Kidney epithelial cell (primary cell): ENCODE measurements at places on chromosomes 12 and 14. TPM values are rescaled to one million over a fixed set of nuclear protein-coding genes. Genes with fewer than 3 reads are reported as not detected.
A peak's percentile ranks its signal among the peaks of the same experiment; 100 is the strongest.

DNA sequence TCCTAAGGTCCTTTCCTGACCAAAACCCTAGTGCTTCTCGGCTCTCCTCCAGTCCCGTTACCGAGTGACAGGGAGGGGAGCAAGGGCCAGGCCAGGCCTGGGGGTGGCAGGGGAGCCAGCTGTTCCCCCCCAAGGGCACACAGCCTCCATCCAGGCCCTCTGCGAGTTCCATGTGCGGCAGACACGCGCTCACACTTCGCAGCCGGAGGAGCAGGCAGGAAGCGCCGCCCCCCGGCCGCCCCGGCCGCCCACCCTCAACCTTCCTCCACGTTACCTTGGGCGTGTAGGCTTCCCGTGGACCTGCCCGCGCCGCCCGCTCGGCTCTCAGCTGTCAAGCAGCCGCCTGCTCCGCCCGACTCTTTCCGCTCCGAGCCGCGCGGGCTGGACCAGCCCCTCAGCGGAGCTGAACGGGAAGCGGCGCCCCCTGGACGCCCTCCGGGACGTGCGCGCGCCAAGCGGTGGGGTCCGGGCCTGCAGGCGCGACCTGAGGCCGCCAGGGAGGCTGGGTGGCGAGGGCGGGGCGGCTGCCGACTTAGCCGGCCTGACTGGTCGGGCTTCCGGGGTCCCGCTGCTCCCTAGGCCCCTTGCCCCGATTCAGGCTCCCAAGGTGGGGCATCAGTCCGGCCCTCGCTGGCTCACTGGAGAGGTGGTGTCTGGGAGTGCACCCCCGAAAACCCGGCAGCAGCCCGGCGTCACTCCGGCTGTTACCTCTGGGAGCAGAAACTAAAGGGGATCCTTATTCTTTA is at the start of gene CRACR2A:
CRACR2A (minus strand) TSS at position 369 of the 746 bp plus-strand sequence. CDS start 56,110 bp downstream, outside the sequence.
- DNase-seq: no peak

- no peak for DNase-seq
Measured at GRCh38 chr14:35556548-35556947, 22.6 kb downstream of the INSM2 start.

VPS37B gene
- 81.5 and 83.9 TPM in 2 replicates for total RNA-seq

DNA sequence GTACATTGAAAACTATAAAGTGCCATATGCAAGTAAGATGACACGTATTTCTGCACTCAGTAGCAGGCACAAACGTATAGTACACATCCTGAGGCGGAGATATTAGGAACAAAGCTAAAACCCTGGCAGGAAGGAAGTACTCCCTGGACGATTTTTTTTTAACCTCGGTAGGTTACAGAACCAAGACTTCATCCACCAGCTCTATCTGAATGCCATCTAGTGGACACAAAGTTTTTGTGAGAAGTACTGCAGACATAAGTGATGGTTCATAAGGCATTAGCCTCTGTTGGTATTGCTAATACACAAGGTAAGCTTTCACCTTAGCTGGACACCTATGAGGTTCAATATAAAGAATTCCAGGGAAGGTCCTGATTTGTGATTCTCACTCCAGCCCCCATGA is 83.0 kb upstream of the CCDC196 start:
- DNase-seq: no peak

DNA sequence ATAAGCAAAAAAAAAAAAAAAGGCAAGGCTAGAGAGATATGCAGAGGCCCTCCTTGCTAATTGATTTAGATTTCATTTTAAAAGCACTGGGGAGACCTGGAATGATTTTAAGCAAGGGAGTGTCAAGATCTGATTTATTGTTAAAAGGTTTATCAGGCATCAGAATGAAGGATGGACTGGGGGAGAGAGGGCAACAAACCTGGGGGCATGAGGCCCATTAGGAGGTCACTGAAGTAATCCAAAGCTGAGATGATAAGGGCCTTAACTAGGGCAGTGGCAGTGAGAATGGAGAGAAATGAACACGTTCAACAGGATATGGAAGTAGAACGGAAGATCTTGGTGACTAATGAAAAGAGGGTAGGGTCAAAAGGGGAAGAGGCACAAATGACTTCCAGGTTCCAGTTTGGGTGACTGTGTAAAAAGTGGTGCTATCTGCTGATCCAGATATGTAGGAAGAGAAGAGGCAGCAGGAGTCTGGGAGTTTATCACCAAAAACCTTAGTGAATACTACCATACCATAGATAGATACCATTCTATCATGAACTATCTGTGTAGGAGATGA is 24.0 kb downstream of the KITLG start:
- no peak for DNase-seq

GRCh38 chr12:109433618-109434017 is 43.5 kb downstream of the KCTD10 start:
- no peak for DNase-seq

DNA sequence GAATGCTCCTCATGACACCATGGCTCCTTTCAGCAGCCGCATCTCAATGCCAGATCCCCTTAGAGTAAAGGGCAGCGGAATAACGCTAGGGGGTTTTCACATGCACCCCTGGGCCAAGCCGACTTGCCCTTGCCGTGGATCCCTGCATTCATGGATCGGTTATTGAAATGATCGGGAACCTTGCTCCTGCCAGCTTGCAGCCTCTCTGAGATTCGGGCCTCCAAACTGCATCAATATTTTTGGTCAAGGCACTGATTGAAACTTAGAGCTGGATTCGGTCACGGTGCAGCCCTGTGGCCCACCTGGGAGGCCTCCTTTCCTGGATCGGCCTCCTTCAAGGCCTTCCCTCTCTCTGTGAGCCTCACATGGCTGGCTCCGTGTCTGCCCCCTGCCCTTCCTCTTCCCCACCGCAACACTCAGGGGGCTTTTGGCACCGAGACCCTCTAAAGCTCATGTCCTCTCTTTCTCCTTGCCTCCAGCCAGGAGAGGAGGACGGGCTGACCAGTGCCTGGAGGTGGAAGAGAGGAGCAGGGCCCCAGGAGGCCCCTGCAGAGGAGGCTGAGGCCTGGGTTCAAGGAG is 1.8 kb downstream of the PTPN6 start:
- DNase-seq: no peak

KIF5A gene
- 1.2 and 1.9 TPM in 2 replicates for total RNA-seq

- no peak for DNase-seq
Measured at GRCh38 chr12:57739387-57739786, 845 bp upstream of the AGAP2 start.

- no peak for DNase-seq
Measured at GRCh38 chr12:107139787-107140186, 46.4 kb upstream of the CRY1 start.

- DNase-seq: no peak
Measured at GRCh38 chr12:98402671-98403070, 112.7 kb upstream of the TMPO start.

YARS2 gene
- 51.1 and 51.3 TPM in 2 replicates for total RNA-seq

DNA sequence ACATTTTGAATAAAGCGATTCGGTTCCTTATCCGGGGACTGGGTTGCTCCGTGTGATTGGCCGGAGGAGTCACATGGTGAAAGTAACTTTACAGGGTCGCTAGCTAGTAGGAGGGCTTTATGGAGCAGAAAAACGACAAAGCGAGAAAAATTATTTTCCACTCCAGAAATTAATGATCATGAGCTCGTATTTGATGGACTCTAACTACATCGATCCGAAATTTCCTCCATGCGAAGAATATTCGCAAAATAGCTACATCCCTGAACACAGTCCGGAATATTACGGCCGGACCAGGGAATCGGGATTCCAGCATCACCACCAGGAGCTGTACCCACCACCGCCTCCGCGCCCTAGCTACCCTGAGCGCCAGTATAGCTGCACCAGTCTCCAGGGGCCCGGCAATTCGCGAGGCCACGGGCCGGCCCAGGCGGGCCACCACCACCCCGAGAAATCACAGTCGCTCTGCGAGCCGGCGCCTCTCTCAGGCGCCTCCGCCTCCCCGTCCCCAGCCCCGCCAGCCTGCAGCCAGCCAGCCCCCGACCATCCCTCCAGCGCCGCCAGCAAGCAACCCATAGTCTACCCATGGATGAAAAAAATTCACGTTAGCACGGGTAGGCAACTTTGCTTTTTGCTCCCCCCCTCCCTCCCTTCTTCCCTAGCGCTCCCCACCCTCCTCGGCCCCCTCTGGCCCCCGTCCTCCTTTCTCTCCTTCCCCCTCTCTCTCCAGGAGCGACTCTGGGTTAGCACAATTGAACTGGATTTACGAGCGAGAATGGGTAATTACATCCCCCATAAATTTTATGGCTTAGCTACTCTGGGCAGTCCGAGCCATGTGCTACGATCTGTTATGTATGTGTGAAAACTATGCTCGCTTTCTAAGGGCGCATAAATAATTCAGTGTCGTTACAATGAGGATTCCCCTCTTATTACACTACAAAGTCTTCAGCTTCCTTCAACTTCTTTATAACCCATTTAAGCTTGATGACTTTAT is at the start of gene HOXC4:
HOXC4 (plus strand) TSS at position 85 of the 991 bp plus-strand sequence; CDS start at position 173, 88 bp downstream.
- no peak for DNase-seq

DNA sequence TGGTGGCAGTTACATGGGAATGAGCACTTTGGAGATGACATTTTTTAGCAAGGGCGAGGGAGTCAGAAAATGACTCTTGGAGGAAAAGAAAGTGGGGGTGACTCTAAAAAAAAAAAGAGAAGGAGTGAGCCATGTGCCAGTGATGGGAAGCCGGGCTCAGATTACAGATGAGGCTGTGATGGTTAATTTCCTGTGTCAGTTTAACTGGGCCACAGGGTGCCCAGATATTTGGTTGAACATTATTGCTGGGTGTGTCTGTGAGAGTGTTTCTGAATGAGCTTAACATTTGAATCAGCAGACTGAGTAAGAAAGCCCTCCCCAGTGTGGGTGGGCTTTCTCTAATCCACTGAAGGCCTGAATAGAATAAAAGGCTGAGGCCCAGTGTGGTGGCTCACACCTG is 26.8 kb upstream of the CCDC60 start:
- no peak for DNase-seq

- DNase-seq: no peak
Measured at GRCh38 chr12:66017736-66018135, 112.8 kb downstream of the LLPH start.

FAM90A1 gene
- 0.63 and 1.1 TPM in 2 replicates for total RNA-seq

- DNase-seq: peak; percentile 39
Measured at GRCh38 chr14:103483600-103483999, 39.0 kb downstream of the CKB start.

GRCh38 chr12:15728118-15728598 is 61.0 kb downstream of the EPS8 start:
- peak; percentile 34 for DNase-seq

TMEM229B gene
- total RNA-seq: 0.21 and 0.41 TPM in 2 replicates

DNA sequence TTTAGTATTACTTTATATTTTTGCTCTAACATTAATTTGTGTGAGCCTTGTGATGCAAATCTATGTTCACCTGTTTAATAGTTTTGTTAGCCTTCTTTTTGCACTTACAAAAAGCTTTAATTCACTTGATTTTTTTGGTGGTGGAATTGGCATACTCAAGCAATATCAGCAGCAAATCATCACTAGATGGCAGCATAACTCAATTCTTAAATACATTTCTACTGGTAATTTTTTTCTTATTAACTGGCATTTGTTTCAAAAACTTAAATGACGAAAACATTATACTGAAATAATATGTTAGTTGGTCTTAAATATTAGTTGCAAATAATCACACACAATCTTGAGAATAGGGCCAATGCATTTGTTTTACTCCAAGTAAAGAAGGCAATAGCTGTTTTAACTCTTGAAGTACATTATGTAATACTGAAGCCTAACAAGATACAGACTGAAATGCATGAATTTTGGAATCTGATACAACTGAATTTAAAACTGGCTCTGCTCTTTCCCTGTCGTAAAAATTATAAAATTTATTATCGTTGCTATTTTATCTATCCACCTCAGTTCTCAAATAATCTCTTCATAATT is 151.5 kb downstream of the ATXN7L3B start:
- DNase-seq: peak; percentile 26

DNA sequence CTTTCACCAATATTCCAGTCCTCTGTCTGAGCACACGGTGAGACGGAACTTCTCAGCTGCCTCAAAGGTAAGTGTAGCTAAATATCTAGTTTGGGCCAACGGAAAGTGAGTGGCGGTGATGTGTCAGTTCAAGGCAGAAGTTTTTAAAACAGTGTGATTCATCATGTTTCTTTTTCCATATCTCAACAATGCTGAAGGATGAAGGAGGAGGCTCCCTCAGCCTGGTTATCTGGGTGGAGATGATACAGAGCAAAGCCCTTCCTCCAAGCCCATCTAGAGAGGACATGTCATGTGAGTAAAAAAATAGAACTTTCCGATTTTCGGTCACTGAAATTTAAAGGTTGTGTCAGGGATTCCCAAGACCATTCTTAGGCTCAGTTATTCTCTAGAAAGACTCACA is 13.1 kb upstream of the ANP32D start:
- DNase-seq: no peak

GRCh38 chr14:61050417-61050816 is 69.4 kb downstream of the SLC38A6 start:
- no peak for DNase-seq

DNA sequence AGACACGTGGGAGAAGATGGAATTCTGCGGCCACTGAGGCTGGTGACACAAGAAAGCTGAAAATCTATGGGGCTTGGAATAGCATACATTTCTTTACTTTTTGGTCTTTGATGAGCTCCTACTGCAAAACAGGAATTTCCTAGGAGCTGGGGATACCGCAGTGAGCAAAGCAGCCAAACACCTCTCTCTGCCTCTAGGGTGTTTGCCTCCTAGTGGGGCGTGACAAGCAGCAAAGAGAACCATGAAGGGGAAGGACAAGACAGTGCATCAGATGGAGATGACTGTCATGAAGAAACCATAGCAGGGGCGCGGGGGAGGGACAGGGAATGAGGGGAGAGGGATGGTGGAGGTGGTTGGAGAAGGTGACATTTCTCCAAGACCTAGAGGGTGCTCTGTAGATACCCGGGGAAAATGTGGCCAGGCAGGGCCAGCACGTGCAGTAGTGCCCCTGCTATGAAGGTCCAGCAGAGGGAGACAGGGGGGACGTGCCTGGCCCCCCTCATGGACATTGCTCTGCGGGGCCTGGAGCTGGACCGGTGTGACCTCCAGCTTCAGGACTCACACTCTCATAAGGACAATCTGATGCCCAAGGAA is 58.6 kb downstream of the SERPINA3 start:
- no peak for DNase-seq

DNA sequence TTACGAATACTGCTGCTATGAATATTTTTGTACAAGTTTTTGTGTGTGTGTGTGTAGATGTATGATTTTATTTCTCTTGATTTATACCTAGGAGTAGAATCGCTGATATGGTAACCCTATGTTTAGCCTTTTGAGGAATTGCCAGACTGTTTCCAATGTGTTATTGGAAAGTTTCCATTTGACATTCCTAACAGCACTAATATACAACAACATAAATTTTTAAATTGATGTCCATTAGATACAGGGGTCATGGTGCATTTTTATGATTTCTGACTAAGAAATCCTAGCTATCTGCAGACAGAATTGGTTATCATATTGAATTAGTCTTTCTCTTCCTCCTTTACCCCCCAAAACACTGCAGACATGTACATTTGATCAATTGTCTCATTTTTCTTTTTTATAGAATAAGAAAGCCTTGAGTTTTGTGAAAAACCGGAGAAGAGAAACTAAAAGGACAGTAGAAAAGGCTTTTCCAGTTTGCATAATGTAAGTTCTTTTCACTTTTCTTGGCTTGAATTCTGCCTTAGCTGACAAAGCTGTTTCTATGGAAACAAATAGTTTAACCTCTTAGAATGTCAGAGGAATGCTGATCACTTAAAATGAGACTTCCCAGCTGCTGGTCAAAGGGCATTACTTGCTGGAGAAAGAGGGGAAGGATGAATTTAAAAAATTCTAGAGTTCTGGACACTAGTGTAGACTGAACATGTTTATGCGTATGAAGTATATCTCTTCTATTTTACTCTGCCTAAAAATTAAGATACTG is 28.2 kb downstream of the PALS1 start:
- peak; percentile 42 for DNase-seq

- no peak for DNase-seq
Measured at GRCh38 chr14:59852350-59852749, 18.2 kb downstream of the RTN1 start.

- DNase-seq: no peak
Measured at GRCh38 chr14:57834961-57835360, 30.9 kb downstream of the SLC35F4 start.
